ENCODE measurements at places on chromosomes 13 and 19. TPM values are rescaled to one million over a fixed set of nuclear protein-coding genes. Genes with fewer than 3 reads are reported as not detected.

- no peaks in the 10 kb centered on the region for H3K4me1 ChIP-seq
- no peak for DNase-seq
- H3K27ac ChIP-seq: no peak overlapping the region
- H3K27me3 ChIP-seq: no peaks in the 10 kb centered on the region
- H3K36me3 ChIP-seq: no peaks in the 10 kb centered on the region
These were observed 12.1 kb downstream of the PIN1 start for GRCh38 chr19:9847087-9847671.

DNA sequence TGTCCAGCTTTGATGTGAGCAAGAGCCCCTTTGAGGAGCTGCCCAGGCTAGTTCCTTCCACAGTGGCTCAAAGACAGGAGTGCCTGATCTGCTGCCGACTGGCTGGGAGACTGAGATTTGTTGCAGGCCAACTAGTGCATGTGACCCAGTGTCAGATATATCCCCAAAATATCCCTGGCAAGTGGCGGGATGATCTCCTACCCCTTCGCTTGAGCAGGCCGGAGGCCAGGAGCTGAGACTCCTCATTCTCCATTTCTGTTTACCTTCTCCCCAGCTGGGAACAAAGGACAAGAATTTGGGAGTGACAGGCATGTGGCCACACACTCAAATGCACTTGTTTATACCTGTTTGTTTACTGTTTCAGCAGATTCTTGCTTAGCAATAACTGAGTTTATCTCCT lies 37.1 kb upstream of the XPO4 start:
- no peaks in the 10 kb centered on the region for H3K4me1 ChIP-seq
- no peak overlapping the region for H3K27ac ChIP-seq
- H3K4me3 ChIP-seq: no peak overlapping the region
- H3K36me3 ChIP-seq: no peaks in the 10 kb centered on the region
- DNase-seq: no peak
- no peaks in the 10 kb centered on the region for H3K27me3 ChIP-seq

- no peak overlapping the region for H3K4me3 ChIP-seq
- DNase-seq: no peak
- no peaks in the 10 kb centered on the region for H3K4me1 ChIP-seq
- no peak overlapping the region for H3K27ac ChIP-seq
- no peaks in the 10 kb centered on the region for H3K36me3 ChIP-seq
These were observed 36.2 kb downstream of the AMER2 start for GRCh38 chr13:25135896-25136295.

- H3K27me3 ChIP-seq: no peaks in the 10 kb centered on the region
- no peak overlapping the region for H3K27ac ChIP-seq
- no peak overlapping the region for H3K4me3 ChIP-seq
- H3K36me3 ChIP-seq: no peaks in the 10 kb centered on the region
These were observed 171.2 kb downstream of the TEX29 start for GRCh38 chr13:111491659-111492058.

DNA sequence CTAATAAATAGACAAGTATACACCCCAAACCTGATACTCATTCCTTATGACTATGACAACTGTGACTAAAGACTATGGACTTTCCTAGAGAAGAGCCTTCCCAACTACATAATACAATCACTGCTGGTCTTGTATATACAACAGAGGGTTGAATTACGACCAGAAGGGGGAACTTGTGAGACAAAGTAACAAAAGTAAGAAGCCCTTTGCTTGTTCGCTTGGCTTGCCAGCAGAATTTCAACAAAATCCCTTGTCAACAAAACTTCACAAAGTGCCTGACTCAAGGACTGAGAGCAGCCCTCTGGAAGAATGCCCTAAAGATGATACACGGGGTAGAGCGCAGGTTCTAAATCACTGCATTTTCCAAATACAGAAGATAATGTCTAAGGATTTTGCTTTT lies 99.4 kb downstream of the WASF3 start:
- H3K36me3 ChIP-seq: no peaks in the 10 kb centered on the region
- no peak overlapping the region for H3K27ac ChIP-seq
- DNase-seq: no peak

- no peaks in the 10 kb centered on the region for H3K27me3 ChIP-seq
- H3K4me3 ChIP-seq: no peak overlapping the region
- DNase-seq: no peak
These were observed 301.6 kb downstream of the TEX29 start for GRCh38 chr13:111622051-111622531.

GRCh38 chr19:13099073-13099999 lies 3.3 kb downstream of the LYL1 start:
- H3K27ac ChIP-seq: peak overlapping the region; percentile 68
- peaks cover 4% of the 10 kb centered on the region for H3K4me1 ChIP-seq
- no peaks in the 10 kb centered on the region for H3K27me3 ChIP-seq
- no peak for DNase-seq
- H3K4me3 ChIP-seq: peak overlapping the region; percentile 40
- H3K36me3 ChIP-seq: no peaks in the 10 kb centered on the region

GRCh38 chr19:13036366-13036976 lies 41.2 kb downstream of the NFIX start:
- peaks cover 88% of the 10 kb centered on the region for H3K4me1 ChIP-seq
- H3K27me3 ChIP-seq: no peaks in the 10 kb centered on the region
- peak; percentile 76 for DNase-seq
- peak overlapping the region; percentile 97 for H3K27ac ChIP-seq
- no peaks in the 10 kb centered on the region for H3K36me3 ChIP-seq
- peak overlapping the region; percentile 21 for H3K4me3 ChIP-seq

DNA sequence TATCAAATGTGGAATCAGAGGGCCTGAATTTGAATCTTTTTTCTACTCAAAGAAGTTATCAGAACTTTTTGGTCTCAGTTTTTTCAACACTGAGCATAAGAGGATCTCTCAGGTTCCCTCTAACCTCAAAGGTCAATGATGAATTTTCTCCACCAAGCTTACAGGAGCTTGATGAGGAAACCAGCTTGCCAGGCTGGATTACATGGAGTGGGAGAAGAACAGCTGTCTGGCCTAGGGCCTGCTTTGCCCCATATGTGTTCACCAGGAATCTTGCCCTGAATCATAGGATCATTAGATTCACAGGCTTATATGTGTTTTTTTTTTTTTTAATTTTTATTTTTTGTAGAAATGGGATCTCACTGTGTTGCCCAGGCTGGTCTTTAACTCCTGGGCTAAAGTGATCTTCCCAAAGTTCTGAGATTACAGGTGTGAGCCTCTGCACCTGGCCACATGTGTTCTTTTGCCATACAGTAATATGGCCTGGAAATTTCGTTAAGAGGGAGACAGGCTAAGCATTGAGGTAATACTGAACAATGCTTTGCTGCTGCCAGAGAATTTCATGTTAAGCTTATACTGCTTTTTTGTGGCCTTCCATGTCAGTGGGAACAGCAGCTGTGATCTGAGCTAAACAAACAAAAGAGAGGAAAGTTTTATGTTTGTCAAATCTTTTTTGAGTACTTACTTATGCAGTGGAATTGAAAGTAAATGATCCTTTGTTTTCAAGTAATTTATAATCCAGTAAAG lies 110.6 kb downstream of the DNAJC3 start:
- H3K36me3 ChIP-seq: no peaks in the 10 kb centered on the region
- no peak overlapping the region for H3K27ac ChIP-seq
- H3K27me3 ChIP-seq: no peaks in the 10 kb centered on the region
- no peak overlapping the region for H3K4me3 ChIP-seq

GRCh38 chr19:46766569-46767317 lies 20.5 kb upstream of the STRN4 start:
- H3K36me3 ChIP-seq: no peaks in the 10 kb centered on the region
- DNase-seq: no peak
- H3K27ac ChIP-seq: no peak overlapping the region
- no peak overlapping the region for H3K4me3 ChIP-seq

DNA sequence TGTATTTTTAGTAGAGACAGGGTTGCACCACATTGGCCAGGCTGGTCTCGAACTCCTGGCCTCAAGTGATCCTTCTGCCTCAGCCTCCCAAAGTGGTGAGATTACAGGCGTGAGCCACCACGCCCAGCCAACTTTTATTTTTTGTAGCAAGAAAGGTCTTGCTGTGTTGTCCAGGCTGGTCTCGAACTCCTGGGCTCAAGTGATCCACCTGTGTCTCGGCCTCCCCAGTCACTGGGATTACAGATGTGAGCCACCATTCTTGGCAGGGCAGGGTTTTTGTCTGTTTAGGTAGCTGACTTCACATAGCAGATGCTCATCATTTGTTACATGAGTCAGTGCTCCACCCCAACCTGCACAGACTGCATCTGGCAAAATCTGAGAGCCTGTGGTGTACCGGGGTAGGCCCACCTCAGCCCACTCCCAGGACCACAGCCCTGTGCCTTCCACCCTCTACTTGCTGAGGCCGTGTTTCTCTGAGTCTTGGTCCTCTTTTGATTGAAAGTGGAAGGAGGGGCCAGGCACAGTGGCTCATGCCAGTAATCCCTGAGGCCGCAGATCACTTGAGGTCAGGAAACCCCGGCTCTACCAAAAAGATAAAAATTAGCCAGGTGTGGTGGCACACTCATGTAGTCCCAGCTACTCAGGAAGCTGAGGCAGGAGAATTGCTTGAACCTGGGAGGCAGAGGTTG lies 4.2 kb upstream of the TNPO2 start:
- H3K27ac ChIP-seq: no peak overlapping the region
- H3K27me3 ChIP-seq: no peaks in the 10 kb centered on the region
- peaks cover 6% of the 10 kb centered on the region for H3K4me1 ChIP-seq
- H3K4me3 ChIP-seq: no peak overlapping the region

DNA sequence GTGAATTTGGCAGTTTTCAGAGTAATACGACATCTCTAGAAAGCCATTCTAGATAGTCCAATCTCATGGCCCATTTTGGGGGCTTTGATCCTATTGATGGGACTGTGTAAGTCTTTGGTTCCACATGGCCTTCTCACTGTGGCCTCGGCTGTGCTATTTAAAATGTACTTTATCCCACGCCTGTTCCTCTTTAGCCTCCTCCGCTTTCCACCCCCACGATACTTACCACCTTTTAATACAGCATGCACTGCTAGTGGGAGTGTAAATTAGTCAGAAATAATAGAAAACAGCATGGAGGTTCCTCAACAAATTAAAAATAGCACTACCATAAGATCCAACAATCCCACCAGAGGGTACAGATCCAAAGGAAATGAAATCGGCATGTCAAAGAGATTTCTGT lies 28.3 kb upstream of the CEBPG start:
- H3K4me1 ChIP-seq: no peaks in the 10 kb centered on the region
- H3K4me3 ChIP-seq: no peak overlapping the region
- no peak overlapping the region for H3K27ac ChIP-seq
- no peak for DNase-seq
- H3K27me3 ChIP-seq: no peaks in the 10 kb centered on the region
- H3K36me3 ChIP-seq: no peaks in the 10 kb centered on the region

DNA sequence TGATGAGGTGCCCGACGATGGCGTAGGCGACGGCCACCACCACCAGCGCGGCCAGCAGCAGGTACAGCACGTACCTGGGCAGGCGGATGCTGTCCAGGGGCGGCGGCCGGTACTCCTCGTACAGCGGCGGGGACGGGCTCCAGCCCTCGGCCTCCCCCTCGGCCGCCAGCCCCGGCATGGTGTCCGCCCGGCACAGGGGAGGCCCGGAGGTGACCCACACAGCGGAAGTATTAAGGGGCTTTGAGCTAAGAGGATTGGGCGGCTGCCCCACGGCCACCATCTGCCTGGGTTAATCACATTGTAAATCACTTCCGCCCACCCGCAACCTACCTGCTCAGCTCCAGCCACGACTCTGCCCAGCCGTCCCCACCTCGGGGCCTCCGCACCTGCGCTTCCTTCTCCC lies at the start of gene SMIM44:
Gene SMIM44, minus strand, starts transcription at position 216 of the 403 bp plus-strand sequence. Its CDS starts 38 bp downstream, at position 178.
- no peak within 1 kb of the TSS for H3K4me3 ChIP-seq
- H3K36me3 ChIP-seq: no peaks in the 10 kb centered on the region
- H3K4me1 ChIP-seq: no peaks in the 10 kb centered on the region
- no peak for DNase-seq
- no peak within 1 kb of the TSS for H3K27ac ChIP-seq

- H3K27ac ChIP-seq: no peak overlapping the region
- no peak overlapping the region for H3K4me3 ChIP-seq
- H3K27me3 ChIP-seq: no peaks in the 10 kb centered on the region
These were observed 219.4 kb downstream of the KLF5 start for GRCh38 chr13:73278186-73278585.

GRCh38 chr13:104810242-104810641 lies 1725.2 kb downstream of the EFNB2 start:
- no peaks in the 10 kb centered on the region for H3K36me3 ChIP-seq
- H3K4me1 ChIP-seq: no peaks in the 10 kb centered on the region
- DNase-seq: no peak
- no peak overlapping the region for H3K4me3 ChIP-seq
- H3K27me3 ChIP-seq: no peaks in the 10 kb centered on the region

- H3K27ac ChIP-seq: no peak overlapping the region
- H3K36me3 ChIP-seq: no peaks in the 10 kb centered on the region
- H3K4me1 ChIP-seq: no peaks in the 10 kb centered on the region
- H3K4me3 ChIP-seq: no peak overlapping the region
- no peak for DNase-seq
These were observed 358.6 kb downstream of the DCT start for GRCh38 chr13:94120878-94121277.

GRCh38 chr19:47509973-47510372 lies 4.9 kb downstream of the NAPA start:
- H3K4me3 ChIP-seq: peak overlapping the region; percentile 2
- no peaks in the 10 kb centered on the region for H3K36me3 ChIP-seq
- peaks cover 67% of the 10 kb centered on the region for H3K4me1 ChIP-seq

DNA sequence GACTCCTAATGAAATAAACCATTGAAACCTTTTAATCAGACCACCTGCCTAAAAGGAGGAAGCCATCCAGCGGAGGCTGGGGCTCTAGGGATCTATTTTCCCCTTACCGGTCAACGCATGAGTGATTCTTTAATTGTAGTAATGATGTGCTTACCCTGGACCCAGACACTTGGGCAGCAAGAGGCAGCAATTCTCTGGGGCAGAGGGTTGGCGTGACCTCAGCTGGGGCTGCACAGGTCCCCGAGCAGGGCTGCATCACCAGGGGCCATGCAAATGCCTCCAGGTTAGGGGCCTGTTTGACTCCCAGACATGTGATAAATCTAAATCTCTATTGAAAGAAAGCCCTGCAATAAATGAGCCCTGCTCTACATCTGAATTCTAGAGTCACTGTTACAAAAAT lies 194.2 kb upstream of the TSHZ3 start:
- peaks cover 16% of the 10 kb centered on the region for H3K27me3 ChIP-seq
- H3K4me3 ChIP-seq: no peak overlapping the region
- no peak overlapping the region for H3K27ac ChIP-seq
- no peak for DNase-seq

ZNF709 gene
- total RNA-seq: 10.2 TPM

STOML3 gene
- total RNA-seq: not detected

GIPC3 gene
- 0.64 TPM for total RNA-seq

CEACAM5 gene
- not detected for total RNA-seq

SPC24 gene
- 0.66 TPM for total RNA-seq

KHSRP gene
- 76.1 TPM for total RNA-seq

NCAN gene
- not detected for total RNA-seq

VSTM1 gene
- not detected for total RNA-seq

ZFP30 gene
- 4.8 TPM for total RNA-seq
